Fibroblast of the aortic adventitia (primary cell): ENCODE measurements at places on chromosomes 7 and 10. TPM values are rescaled to one million over a fixed set of nuclear protein-coding genes. Genes with fewer than 3 reads are reported as not detected.

- no peak for DNase-seq
Observed at GRCh38 chr10:57968328-57969016, 299.2 kb downstream of the IPMK start.

GRCh38 chr7:45414226-45414625, 159.9 kb upstream of the ADCY1 start:
- no peak for DNase-seq

DNA sequence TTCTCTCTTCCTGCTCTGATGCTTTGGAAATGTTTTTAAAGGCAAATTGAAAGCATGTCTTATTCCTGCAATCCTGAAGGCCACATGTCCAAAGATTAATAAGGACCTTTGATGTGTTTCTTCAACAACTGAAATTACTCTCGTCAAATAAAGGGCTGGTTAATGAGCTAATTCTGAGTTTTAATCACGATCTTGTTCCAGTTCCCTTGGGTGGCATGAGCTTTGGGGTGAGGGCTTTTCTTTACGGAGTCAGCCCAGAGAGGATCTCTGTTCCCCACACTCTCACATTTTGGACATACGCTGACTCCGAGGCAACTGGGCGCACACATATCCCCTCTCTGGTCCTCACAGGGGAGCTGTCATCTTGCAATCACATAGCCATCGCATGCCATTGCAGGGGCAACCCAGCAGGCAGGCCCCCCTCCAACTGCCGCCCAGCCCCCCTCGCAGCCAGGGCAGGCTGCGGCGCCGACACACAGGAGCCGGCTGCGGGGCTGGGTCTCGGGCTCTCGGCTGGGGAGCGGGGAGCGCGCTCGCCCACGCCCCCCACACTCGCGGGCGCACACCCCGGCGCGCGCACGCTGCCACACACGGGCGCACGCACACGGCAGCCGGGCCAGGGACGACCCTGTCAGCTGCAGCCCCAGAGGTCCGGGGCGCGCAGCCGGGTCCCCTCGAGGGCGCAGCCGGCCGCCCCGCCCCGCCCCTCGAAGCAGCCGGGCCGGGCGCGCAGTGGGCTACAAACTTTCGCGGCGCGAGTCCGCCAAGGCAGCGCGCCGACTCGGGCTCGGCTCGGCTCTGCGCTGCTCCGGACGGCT, at the start of gene GDF10:
GDF10 (plus strand) TSS at position 587 of the 818 bp plus-strand sequence. CDS start 455 bp downstream, outside the sequence.
- DNase-seq = no peak

- peak; percentile 5 for DNase-seq
Observed at GRCh38 chr7:112782498-112782897, 7.7 kb downstream of the TMEM168 start.

DNA sequence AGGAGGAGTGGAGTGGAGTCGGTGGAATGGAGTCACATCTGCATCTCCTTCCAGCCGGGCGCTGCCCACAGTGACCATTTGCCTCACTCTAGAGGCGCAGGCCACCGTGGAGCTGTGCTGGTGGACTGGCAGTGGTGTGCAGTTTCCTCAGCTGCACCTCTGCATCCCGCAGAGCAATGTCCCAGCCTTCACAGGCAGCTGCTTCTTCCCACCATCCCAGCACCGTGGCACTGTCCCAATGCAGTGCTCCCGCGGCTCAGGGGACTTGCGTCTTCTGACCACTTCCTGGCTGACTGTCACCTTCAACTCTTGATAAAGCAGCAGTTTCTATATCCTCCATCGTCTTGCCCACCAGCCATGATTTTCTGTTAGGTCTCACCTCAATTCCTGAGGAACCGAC, 90.3 kb upstream of the SFMBT2 start:
- DNase-seq = no peak

GRCh38 chr10:109926061-109926745, 2.9 kb upstream of the XPNPEP1 start:
- DNase-seq = no peak

- DNase-seq = peak; percentile 61
Observed at GRCh38 chr7:120023494-120024167, 249.3 kb upstream of the KCND2 start.

DNA sequence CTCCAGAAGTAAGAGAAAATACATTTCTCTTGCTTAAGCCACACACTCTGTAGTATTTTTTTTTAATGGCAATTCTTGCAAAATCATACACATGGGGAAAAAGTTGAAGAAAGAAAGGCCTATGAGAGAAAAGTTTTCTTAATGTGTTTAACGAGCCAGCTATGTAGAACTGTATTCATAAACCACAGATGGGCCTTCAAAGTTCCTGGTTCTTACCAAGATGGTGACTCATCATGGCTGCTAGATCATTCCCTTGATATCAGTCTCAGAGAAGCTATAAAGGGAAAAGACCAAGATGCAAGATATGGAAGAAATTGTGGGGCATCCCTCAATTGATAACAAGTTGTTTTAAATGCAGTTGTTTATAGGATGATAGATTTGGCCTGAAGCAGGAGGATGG, 992.7 kb upstream of the MBL2 start:
- DNase-seq = no peak

DNA sequence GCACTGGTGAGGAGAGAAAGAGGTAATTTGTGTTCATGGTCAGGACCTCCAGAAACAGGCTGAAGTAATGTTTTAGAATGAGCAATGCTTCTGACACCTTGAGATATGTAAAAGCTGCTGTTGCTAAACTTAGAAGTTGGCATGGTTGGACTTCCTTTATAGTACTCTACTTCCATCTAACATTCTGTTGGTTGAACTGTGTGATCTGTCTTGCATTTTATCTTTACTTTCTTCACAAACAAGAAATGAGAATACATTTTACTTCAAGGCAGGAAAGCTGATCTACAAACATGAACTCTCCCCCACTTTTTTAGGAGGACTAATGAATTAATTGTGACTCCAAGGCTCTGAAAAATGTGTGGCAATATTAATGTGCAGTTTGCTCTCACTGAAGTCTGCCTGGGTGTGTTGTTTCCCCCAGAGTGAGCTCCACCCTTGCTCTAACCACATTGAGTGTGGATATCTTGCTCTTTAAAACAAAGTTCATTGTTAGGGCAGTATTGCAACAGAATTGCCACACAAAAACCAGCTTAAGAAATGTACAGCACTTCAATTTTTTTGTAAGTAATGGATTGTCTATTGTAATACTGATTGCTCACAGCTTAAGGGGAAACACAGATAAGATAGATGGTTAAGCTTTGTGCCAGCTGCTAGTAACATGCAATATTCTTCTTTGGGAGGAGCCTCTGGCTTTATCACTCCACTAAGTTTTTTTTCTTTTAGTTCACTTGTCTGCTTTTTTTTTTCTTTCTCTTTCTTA, 69.0 kb downstream of the ADD3 start:
- DNase-seq = peak; percentile 99

DNA sequence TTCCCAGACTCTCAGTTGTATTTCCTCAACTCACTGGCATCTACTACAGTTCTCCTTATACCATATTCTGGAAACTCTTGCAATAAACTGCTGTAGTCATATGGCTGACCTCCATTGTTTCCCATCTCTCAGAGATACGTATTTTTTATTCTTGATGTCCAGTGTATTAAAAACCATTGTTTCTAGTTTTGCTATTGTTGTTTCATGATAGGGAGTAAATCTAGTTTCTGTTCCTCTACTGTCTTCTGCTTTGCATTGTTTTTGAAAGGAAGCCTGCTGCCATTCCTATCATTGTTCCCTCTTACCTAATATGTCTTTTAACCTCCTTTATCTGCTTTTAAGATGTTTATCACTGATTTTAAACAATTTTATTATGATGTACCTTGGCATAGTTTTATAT, 255.0 kb downstream of the ADK start:
- DNase-seq = no peak

DNA sequence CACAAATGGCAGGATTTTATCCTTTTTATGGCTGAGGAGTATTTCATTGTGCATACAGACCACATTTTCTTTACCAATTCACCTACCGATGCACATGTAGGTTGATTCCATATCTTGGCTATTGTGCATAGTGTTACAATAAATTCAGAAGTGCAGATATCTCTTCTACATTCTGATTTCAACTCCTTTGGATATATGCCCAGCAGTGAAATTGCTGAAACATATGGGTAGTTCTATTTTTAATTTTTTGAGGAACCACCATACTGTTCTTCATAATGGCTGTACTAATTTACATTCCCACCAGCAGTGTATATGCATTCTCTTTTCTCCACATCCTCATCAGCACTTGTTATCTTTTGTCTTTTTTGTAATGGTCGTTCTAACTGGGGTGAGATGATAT, 1290.3 kb downstream of the XPNPEP1 start:
- DNase-seq = no peak

DNA sequence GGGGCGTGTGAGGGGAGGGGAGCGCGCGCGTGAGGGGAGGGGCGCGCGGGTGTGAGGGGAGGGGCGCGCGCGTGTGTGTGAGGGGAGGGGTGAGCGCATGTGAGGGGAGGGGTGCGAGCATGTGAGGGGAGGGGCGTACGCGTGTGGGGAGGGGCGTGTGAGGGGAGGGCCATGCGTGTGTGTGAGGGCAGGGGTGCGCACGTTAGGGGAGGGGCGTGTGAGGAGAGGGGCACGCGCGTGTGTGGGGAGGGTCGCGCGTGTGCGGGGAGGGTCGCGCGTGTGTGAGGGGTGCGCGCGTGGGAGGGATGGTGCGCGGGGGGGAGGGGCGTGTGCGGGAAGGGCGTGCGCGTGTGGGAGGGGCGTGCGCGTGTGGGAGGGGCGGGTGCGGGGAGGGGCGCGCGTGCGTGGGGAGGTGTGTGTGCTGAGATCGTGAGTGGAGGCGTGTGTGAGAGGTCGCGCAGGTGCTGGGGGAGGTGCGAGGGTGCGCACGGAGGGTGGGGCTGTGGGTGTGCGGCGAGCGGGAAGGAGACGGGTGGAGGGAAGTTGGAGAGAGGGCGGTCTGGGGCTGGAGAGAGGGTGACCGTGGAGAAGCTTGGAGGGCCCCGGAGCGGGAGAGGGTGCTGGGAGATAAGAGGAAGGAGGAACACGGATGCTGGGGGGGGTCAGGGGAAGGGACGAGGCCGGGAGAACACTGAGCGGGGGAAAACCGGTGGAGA, 19.7 kb downstream of the MXI1 start:
- no peak for DNase-seq

DNA sequence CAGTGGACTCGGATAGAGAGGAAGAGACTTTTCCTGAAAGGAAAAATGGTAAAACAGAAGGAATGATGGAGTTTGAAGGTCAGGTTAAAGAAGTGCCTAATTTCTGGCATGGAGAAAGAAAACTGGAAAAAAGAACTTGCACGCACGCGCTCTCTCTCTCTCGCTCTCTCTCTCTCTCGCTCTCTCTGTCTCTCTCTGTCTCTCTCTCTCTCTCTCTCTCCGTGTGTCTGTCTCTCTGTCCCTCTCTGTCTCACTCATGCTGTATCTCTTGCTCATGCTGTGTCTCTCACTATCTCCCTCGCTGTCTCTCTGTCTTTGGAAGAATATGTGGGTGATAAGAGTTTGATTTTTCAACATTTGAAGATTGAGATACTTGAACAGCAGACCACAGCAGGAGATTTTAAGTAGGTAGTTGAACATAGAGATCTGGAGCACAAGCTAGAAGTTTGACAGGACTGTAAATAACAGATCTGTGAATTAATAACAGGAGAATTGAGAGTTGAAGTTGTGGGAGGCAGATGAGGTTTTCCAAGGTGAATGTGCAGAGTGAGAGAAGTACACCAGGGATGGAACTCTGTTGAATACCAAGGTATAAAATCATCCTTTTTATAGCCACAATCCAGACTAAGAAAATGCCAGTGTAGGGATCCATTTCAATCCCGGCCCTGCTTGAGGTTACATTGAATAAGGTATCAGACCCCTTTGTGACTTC, 33.1 kb downstream of the ADD3 start:
- DNase-seq = no peak

- DNase-seq = no peak
Observed at GRCh38 chr10:6607182-6607581, 27.1 kb upstream of the PRKCQ start.

DNA sequence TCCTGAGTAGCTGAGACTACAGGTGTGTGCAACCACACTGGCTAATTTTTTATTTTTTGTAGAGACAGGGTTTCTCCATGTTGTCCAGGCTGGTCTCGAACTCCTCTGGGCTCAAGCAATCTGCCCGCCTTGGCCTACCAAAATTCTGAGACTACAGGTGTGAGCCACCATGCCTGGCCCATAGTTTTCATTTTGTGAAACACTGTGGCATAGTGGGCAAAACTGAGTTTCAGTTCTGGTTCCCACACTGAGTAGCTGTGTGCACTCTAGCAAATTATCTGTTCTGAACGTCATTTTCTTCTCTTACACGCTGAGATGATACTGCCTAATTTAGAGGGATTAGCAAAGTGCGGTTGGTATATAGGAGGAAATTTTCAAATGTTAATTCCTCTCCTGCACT, 13.5 kb downstream of the ATP5MK start:
- no peak for DNase-seq

DNA sequence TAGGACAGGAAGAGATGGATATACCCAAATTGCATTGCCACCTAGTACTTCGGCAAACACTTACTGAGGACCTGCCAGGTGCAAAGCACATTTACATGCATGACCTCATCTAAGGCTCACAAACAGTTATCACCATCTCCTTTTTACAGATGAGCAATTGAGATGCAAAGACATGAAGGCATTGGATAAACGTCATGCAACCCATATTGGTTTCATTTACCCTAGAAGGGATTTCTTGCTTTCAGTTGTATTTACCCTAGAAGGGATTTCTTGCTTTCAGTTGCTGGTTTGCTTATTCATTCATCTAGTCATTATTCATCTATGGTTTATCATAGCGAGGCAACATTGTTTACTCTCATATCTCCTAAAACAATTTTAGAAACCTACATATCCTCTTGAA, 52.2 kb downstream of the STEAP1B start:
- DNase-seq = no peak

STEAP1 gene
- total RNA-seq = 23.5 and 83.4 TPM in 2 replicates

PIK3CG gene
- 0.08 TPM in 1 of 2 replicates, not detected in the other for total RNA-seq

CYP3A5 gene
- 1.1 and 2.9 TPM in 2 replicates for total RNA-seq

SMKR1 gene
- total RNA-seq = 0.65 and 0.72 TPM in 2 replicates

PLXNA4 gene
- total RNA-seq = 3.0 and 5.5 TPM in 2 replicates

GNAT3 gene
- not detected in 2 replicates for total RNA-seq

SPDYE1 gene
- not detected in 2 replicates for total RNA-seq

TRIL gene
- total RNA-seq = 0.81 and 6.3 TPM in 2 replicates

LSM8 gene
- total RNA-seq = 49.3 and 69.5 TPM in 2 replicates

UTF1 gene
- total RNA-seq = not detected in 2 replicates

ANXA8 gene
- total RNA-seq = 0.18 and 1.5 TPM in 2 replicates

TAS2R5 gene
- total RNA-seq = 1.4 TPM in 1 of 2 replicates, not detected in the other

TSPAN13 gene
- 4.3 TPM in 1 of 2 replicates, not detected in the other for total RNA-seq

TMEM270 gene
- total RNA-seq = not detected in 2 replicates

TUBB8 gene
- total RNA-seq = not detected in 2 replicates

CHRM2 gene
- total RNA-seq = 1.2 and 26.4 TPM in 2 replicates

AGAP9 gene
- 4.2 and 7.0 TPM in 2 replicates for total RNA-seq

LIPF gene
- total RNA-seq = not detected in 2 replicates
